ENCODE measurements at places on chromosomes 2 and 18. TPM values are rescaled to one million over a fixed set of nuclear protein-coding genes. Genes with fewer than 3 reads are reported as not detected.

The ABCG5 gene
- not detected for total RNA-seq

The BMPR2 gene
- 111 TPM for total RNA-seq

The PDCD1 gene
- total RNA-seq = 0.68 TPM

The AKAIN1 gene
- total RNA-seq = not detected

The WNT6 gene
- 0.27 TPM for total RNA-seq

The ARHGAP28 gene
- total RNA-seq = 0.41 TPM

The HRH4 gene
- total RNA-seq = 2.5 TPM

The CCDC150 gene
- total RNA-seq = not detected

The GBX2 gene
- total RNA-seq = not detected

The PRKD3 gene
- total RNA-seq = 78.4 TPM

DNA sequence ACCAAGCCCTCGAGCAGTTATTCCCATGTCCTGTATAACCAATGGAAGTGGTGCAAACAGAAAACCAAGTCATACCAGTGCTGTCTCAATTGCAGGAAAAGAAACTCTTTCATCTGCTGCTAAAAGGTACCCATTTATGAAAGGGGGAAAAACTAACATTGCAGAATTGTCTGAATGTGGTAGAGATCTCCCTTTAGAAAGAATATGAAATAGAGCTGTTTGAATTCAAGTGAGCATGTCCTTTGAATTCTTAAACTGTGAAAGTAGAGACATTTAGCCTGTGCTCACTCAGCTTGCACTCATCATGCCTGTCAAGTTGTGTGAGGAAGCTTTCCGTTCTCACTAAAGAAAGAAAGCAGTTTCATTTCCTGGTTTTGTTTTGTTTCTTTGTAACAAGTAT lies 87.4 kb downstream of the EML4 start:
- no peak for DNase-seq
- no peaks in the 10 kb centered on the region for H3K27me3 ChIP-seq
- no peaks in the 10 kb centered on the region for H3K36me3 ChIP-seq
- no peak overlapping the region for H3K27ac ChIP-seq
- H3K4me1 ChIP-seq = no peaks in the 10 kb centered on the region

DNA sequence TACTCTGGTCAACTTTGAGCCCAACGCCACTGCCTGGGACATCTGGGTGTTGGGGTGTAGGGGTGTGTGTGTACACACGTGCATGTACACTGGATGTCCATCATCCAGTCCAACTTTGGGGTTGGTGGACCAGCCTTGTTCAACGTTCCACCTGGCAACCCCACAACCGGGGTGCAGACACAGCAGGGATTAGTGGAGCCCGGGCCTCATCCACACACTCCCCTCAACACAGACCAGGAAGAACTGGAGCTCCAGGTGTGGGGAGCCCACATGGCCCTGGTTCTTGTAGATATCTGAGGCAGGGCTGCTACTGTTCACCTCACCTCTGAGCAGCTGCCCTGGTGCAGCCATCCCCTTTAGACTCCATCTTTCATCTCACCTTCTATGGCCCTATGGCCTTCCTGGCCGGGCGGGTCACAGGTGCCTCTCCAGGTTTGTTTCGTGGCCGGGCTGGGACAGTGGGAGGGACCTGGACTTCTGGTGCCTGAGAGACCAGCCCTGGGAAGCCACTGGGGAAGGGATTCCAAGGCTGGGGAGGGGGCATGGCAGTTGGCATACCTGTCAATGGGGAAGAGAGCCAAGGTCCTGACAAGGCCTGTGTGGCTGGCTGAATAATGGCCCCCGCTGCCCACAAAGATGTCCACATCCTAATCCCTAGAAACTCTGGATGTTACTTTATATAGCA lies 7.5 kb downstream of the NEU2 start:
- H3K4me1 ChIP-seq = no peaks in the 10 kb centered on the region
- no peak overlapping the region for H3K4me3 ChIP-seq
- DNase-seq = no peak
- no peak overlapping the region for H3K27ac ChIP-seq

- DNase-seq = no peak
- peaks cover 11% of the 10 kb centered on the region for H3K4me1 ChIP-seq
- no peaks in the 10 kb centered on the region for H3K27me3 ChIP-seq
- no peaks in the 10 kb centered on the region for H3K36me3 ChIP-seq
- no peak overlapping the region for H3K27ac ChIP-seq
Observed at GRCh38 chr2:100425107-100425506, 7.6 kb upstream of the CHST10 start.

DNA sequence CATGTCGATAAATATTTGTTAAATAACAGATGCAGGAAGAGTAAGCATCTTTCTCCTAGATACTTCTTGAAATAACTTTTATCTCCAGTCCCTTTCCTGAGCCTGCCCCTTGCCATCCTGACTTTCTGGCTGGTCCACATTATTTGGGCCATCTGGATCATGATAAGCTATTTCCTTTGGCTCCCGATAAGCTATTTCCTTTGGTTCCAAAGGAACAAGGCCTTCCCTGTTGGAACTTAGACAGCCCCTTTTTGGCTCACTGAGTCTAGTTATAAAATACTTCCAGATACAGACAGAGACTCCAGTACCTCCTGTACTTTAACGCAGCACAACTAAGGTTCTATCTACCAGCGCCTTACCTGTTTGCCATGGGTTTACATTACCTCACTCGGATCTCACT lies 205.3 kb upstream of the CCDC150 start:
- no peak for DNase-seq
- H3K4me3 ChIP-seq = no peak overlapping the region
- H3K4me1 ChIP-seq = peaks cover 17% of the 10 kb centered on the region
- no peaks in the 10 kb centered on the region for H3K27me3 ChIP-seq

- DNase-seq = no peak
- H3K27me3 ChIP-seq = no peaks in the 10 kb centered on the region
- H3K4me3 ChIP-seq = no peak overlapping the region
- no peak overlapping the region for H3K27ac ChIP-seq
- H3K36me3 ChIP-seq = no peaks in the 10 kb centered on the region
Observed at GRCh38 chr18:52869349-52869923, 529.4 kb downstream of the DCC start.

DNA sequence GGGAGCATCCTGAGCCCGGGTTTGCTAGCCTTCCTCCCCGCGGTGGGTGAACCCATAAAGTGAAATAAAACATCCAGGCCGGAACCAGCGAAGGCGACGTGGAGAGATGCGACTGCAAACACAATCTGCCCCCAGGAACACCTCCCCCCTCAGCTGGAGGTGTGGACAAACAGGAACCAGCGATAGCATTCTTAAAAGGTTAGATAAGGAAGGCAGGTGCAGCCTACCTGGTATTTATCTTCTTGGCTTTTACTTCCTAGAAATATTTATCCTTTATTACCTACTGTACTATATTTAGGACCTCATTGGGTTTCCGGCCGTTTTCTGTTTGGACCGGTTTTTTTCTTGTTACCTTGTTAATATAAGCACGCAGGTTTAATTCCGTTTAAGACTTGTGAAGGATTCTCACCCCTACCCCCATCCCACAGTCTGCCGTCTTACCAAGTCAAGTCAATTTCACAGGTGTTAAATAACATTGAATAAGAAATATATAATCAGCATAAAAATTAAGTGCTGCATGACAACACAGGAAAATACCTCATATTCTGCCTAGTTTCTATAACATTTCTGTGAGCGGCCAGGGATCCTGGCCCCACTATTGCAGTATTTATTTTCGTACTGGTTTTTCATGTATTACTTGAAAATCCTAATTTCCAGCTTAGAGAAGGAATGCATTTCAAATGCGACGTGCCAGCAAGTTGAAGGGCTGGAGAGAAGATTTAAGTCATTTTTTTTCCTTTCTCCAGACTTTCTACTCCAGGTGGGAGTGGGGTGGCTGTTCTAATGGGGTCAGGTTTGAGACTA lies 224.0 kb upstream of the ID2 start:
- H3K36me3 ChIP-seq = no peaks in the 10 kb centered on the region
- H3K27me3 ChIP-seq = no peaks in the 10 kb centered on the region
- no peak overlapping the region for H3K27ac ChIP-seq
- no peak for DNase-seq

- H3K4me1 ChIP-seq = no peaks in the 10 kb centered on the region
- no peak for DNase-seq
- no peaks in the 10 kb centered on the region for H3K36me3 ChIP-seq
- H3K27ac ChIP-seq = no peak overlapping the region
Observed at GRCh38 chr2:233815861-233816260, 37.7 kb downstream of the MROH2A start.

GRCh38 chr2:105853354-105854088 lies 108.8 kb downstream of the NCK2 start:
- no peaks in the 10 kb centered on the region for H3K27me3 ChIP-seq
- no peaks in the 10 kb centered on the region for H3K4me1 ChIP-seq

DNA sequence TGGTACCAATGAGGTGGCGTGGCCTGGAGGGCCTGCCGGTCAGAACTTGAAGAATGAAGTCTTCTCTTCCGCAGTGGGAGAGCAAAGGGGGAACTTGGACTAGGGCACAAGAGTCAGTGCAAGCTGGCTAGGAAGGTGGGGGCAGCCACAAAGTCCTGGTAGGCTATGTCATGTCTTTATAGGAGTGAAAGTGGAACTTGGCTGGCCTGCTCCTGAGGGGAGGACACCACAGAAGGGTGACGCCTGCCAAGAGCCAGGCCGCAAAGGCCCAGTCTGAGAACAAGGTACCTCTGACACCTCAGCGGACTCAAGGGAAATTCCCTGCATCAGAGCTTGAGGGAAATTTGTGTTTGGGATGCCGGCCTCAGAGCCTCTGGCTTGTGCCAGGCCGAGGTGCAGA lies 32.2 kb upstream of the MAP3K20 start:
- H3K27me3 ChIP-seq = no peaks in the 10 kb centered on the region
- no peak for DNase-seq
- no peaks in the 10 kb centered on the region for H3K36me3 ChIP-seq
- H3K4me3 ChIP-seq = no peak overlapping the region
- peaks cover 4% of the 10 kb centered on the region for H3K4me1 ChIP-seq

DNA sequence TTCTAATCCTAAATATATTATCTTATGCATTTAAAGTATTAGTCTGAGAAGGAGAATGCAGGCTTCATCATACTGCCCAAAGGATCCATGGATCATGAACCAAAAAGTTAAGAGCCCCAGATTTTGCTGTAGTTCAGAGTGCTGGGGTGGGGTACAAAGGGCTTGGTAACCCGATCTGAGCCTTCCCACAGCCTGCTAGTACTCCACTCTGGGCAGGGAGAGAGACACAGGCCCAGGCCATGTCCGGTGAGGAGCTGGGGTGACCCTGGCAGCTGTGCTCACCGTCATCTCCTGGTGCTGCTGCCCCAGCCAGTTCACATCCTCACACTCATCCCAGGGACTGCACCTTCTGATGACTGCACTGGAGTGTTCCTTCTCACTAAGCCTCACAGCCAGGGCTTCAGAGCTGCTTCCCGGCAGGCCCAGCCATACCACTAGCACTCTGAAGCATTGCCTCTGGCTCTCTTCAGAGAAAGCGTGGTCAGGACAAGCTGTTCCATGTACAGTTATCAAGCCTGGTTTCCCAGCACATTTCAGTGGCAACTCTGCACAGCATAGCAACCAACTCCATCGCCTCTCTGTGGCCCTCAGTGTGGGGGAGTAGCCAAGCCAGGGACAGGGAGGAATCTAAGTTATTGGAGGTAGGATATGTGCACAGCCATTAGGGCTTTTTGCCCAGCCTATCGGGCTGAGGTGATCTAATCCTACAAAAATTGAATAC lies 189.0 kb upstream of the CTAGE1 start:
- H3K36me3 ChIP-seq = no peaks in the 10 kb centered on the region
- peaks cover 81% of the 10 kb centered on the region for H3K4me1 ChIP-seq

- no peak overlapping the region for H3K27ac ChIP-seq
- H3K27me3 ChIP-seq = no peaks in the 10 kb centered on the region
- no peak overlapping the region for H3K4me3 ChIP-seq
- no peaks in the 10 kb centered on the region for H3K36me3 ChIP-seq
Observed at GRCh38 chr18:13412901-13413300, 194.3 kb downstream of the LDLRAD4 start.

GRCh38 chr2:140027320-140027719 lies 1247.1 kb upstream of the NXPH2 start:
- H3K4me1 ChIP-seq = no peaks in the 10 kb centered on the region
- no peaks in the 10 kb centered on the region for H3K27me3 ChIP-seq
- DNase-seq = no peak
- no peak overlapping the region for H3K27ac ChIP-seq
- no peak overlapping the region for H3K4me3 ChIP-seq

DNA sequence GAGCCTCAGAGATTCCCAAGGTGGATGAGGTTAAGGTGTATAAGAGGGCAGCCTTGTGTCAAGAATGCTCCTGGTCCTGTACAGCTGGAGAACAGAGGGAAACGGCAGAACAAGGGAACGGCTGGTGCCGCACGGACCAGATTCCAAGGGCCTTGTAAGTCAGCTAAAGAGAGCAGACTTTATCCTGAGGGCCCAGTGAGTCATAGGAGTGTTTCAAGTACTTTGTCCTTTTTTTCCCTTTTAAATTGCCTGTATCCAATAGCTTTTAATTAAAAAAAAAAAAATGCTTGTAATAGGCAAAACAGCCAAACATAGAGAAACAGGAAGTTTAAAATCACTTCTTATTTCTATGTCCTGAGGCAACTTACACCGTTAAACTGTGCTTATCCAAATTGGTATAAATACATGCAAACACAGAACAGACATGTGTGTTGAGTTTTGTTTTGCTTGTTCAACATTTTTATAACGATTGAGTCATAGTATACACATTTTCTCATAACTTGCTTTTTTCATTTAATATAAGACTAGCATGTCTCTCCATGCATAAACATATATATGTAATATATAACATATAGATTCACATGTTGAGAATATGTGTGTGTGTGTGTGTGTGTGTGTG lies 42.1 kb upstream of the EVA1A start:
- H3K27ac ChIP-seq = no peak overlapping the region
- DNase-seq = no peak
- no peaks in the 10 kb centered on the region for H3K36me3 ChIP-seq
- no peaks in the 10 kb centered on the region for H3K4me1 ChIP-seq
- no peak overlapping the region for H3K4me3 ChIP-seq

DNA sequence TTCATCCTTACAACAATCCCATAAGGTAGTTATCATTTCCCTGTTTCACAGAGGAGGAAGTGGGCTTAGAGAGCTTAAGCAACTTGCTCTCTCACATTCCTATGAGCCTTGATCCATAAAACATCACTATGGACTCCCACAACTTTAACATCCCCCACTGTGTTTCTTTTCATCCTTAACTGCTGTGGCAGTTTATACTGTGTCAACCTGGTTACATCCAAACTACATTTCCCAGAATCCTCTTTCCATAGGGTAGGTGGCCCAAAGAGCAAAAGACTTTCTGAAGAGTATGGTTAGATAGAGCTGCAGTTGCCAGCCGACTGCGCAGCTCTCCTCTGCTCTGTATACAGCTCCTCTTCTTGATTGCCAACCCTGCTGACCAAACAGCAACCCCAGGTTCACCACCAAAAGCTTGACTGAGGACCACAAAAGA lies 22.5 kb downstream of the MAP3K2 start:
- peaks cover 26% of the 10 kb centered on the region for H3K4me1 ChIP-seq
- no peaks in the 10 kb centered on the region for H3K27me3 ChIP-seq
- no peaks in the 10 kb centered on the region for H3K36me3 ChIP-seq
- no peak overlapping the region for H3K27ac ChIP-seq
- DNase-seq = no peak

- H3K4me1 ChIP-seq = no peaks in the 10 kb centered on the region
- H3K36me3 ChIP-seq = no peaks in the 10 kb centered on the region
- no peak for DNase-seq
- no peak overlapping the region for H3K4me3 ChIP-seq
- H3K27me3 ChIP-seq = no peaks in the 10 kb centered on the region
Observed at GRCh38 chr2:46194856-46195255, 102.4 kb upstream of the EPAS1 start.

- DNase-seq = no peak
- H3K27me3 ChIP-seq = no peaks in the 10 kb centered on the region
- no peaks in the 10 kb centered on the region for H3K36me3 ChIP-seq
- H3K27ac ChIP-seq = no peak overlapping the region
- peaks cover 30% of the 10 kb centered on the region for H3K4me1 ChIP-seq
- H3K4me3 ChIP-seq = no peak overlapping the region
Observed at GRCh38 chr2:190197143-190197720, 122.4 kb downstream of the HIBCH start.
